ENCODE measurements at places on chromosomes 16 and 17. TPM values are rescaled to one million over a fixed set of nuclear protein-coding genes. Genes with fewer than 3 reads are reported as not detected.

RUNDC3A gene
- total RNA-seq: 3.8 TPM

TBC1D3E gene
- total RNA-seq: not detected

MARVELD3 gene
- total RNA-seq: 27.0 TPM

KRTAP4-1 gene
- not detected for total RNA-seq

SPAG5 gene
- total RNA-seq: 114 TPM

SPOP gene
- total RNA-seq: 33.7 TPM

B9D1 gene
- total RNA-seq: 27.4 TPM

CCL3 gene
- total RNA-seq: not detected

KRTAP9-3 gene
- not detected for total RNA-seq

GCGR gene
- total RNA-seq: 0.26 TPM

CCL1 gene
- not detected for total RNA-seq

ASB16 gene
- total RNA-seq: 0.90 TPM

BCO1 gene
- total RNA-seq: not detected

LGALS9 gene
- 2.5 TPM for total RNA-seq

TBC1D28 gene
- 0.24 TPM for total RNA-seq

GGA3 gene
- total RNA-seq: 50.3 TPM

SLC22A31 gene
- 8.1 TPM for total RNA-seq

TCAP gene
- 2.5 TPM for total RNA-seq

FAM234A gene
- 94.9 TPM for total RNA-seq

CCR7 gene
- total RNA-seq: 0.31 TPM

VASN gene
- total RNA-seq: 10.8 TPM

CYGB gene
- total RNA-seq: 2.8 TPM

EMP2 gene
- 15.1 TPM for total RNA-seq

SLC25A39 gene
- total RNA-seq: 227 TPM

CACNG3 gene
- total RNA-seq: not detected

NTN3 gene
- 1.3 TPM for total RNA-seq

TBC1D3L gene
- total RNA-seq: 17.0 TPM

OR4D1 gene
- total RNA-seq: 0.15 TPM

ABCA10 gene
- total RNA-seq: not detected

SHBG gene
- 1.5 TPM for total RNA-seq
